CD4-positive, alpha-beta T cell (primary cell): ENCODE measurements at places on chromosomes 7 and 10. TPM values are rescaled to one million over a fixed set of nuclear protein-coding genes. Genes with fewer than 3 reads are reported as not detected.

- H3K4me1 ChIP-seq, result no peaks in the 10 kb centered on the region
- peaks cover 2% of the 10 kb centered on the region for H3K27me3 ChIP-seq
- H3K4me3 ChIP-seq, result no peak overlapping the region
- no peak for DNase-seq
Observed at GRCh38 chr10:77737608-77738007, 100.0 kb upstream of the KCNMA1 start.

HOGA1 gene
- not detected for total RNA-seq

- no peak overlapping the region for H3K27ac ChIP-seq
- H3K36me3 ChIP-seq, result no peaks in the 10 kb centered on the region
- DNase-seq, result no peak
- no peaks in the 10 kb centered on the region for H3K27me3 ChIP-seq
- H3K4me3 ChIP-seq, result no peak overlapping the region
Observed at GRCh38 chr7:53602817-53603418, 567.5 kb downstream of the POM121L12 start.

TCF7L2 gene
- 4.2 TPM for total RNA-seq

GRCh38 chr7:76409537-76409936 lies at the start of gene SSC4D:
Gene SSC4D (minus strand): TSS chr7:76409697. CDS start chr7:76404439, 5,258 bp downstream.
- no peaks in the 10 kb centered on the region for H3K27me3 ChIP-seq
- no peaks in the 10 kb centered on the region for H3K4me1 ChIP-seq
- H3K27ac ChIP-seq, result no peak within 1 kb of the TSS
- no peak within 1 kb of the TSS for H3K4me3 ChIP-seq
- no peak for DNase-seq

GRCh38 chr10:125060826-125061556 lies 99.4 kb downstream of the CTBP2 start:
- H3K27ac ChIP-seq, result no peak overlapping the region
- no peak for DNase-seq
- no peak overlapping the region for H3K4me3 ChIP-seq
- no peaks in the 10 kb centered on the region for H3K36me3 ChIP-seq

C10orf62 gene
- not detected for total RNA-seq

CALHM1 gene
- total RNA-seq, result not detected

GPNMB gene
- total RNA-seq, result not detected

DNA sequence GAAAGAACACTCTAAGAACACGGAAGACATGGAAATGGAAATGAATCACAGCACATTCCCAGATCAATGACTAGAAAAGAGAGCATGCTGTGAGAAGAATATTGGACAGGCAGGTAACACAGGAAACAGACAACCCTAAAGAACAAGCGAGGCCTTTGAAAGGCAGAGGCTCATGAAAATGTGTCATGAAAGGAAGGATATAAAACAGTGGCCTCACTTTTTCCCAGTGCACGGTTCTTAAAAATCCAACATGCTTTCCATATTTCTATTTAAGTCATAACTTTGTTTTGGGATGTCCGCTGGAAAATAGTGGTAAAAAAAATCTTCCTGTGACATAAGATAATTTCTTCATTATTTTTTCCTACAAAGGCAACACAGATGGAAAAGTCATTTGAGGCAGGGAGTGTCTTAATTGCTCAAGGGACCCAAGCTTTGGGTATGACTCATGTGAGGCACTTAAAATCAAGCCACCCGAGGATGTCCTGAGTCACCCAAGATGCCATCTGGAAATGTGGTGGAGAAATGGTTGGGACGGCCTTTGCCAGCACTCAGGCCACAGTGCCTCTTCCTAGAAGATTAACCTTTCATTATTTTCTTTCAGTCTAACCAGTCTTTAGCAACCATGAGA lies 17.0 kb downstream of the ITIH5 start:
- H3K27me3 ChIP-seq, result peaks cover 11% of the 10 kb centered on the region
- H3K36me3 ChIP-seq, result no peaks in the 10 kb centered on the region
- H3K4me3 ChIP-seq, result no peak overlapping the region
- DNase-seq, result no peak
- H3K27ac ChIP-seq, result no peak overlapping the region

DNA sequence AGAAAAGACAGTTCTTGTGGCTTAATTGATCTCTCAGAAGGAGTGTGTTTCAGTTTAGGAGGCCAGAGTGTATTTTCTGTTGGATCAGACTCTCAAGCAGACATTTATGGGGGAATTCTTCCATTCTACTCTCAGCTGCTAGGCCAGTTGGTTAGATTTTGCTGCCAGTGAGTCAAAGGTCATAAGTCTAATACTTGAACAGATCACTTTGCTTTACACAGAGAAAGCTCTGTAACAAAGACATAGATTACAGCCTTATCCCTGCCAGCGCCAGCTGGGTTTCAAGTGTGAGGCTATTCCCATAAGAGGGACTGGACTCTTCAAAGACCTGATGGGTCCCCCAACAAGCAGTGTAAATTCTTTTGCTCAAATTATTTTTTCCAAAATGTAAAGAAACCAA lies 145.6 kb upstream of the SEMA3C start:
- H3K36me3 ChIP-seq, result no peaks in the 10 kb centered on the region
- no peak for DNase-seq
- H3K4me3 ChIP-seq, result no peak overlapping the region
- H3K27ac ChIP-seq, result no peak overlapping the region
- no peaks in the 10 kb centered on the region for H3K27me3 ChIP-seq

- no peaks in the 10 kb centered on the region for H3K4me1 ChIP-seq
- H3K27me3 ChIP-seq, result peaks cover 19% of the 10 kb centered on the region
- H3K36me3 ChIP-seq, result no peaks in the 10 kb centered on the region
- no peak overlapping the region for H3K27ac ChIP-seq
- no peak overlapping the region for H3K4me3 ChIP-seq
- no peak for DNase-seq
Observed at GRCh38 chr10:118259288-118259906, 82.7 kb downstream of the FAM204A start.

CFAP70 gene
- 2.6 TPM for total RNA-seq

DNA sequence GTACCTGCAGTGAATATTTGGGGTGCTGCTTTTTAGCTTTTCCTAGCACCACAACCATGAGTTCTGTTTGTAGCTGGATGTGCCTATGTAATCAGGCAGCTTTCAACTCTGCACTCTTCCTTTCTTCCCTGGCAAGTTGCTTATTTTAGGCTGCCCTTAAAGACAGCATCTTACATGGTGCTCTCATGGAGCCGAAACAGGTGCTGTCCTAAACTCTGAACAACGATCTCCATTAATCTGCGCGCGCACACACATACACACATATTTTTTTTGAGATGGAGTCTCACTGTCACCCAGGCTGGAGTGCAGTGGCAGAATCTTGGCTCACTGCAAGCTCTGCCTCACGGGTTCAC lies 9.1 kb downstream of the RPS24 start:
- DNase-seq, result no peak
- no peak overlapping the region for H3K4me3 ChIP-seq
- H3K27ac ChIP-seq, result no peak overlapping the region
- H3K27me3 ChIP-seq, result no peaks in the 10 kb centered on the region
- peaks cover 34% of the 10 kb centered on the region for H3K4me1 ChIP-seq

AQP1 gene
- 0.22 TPM for total RNA-seq

- no peak overlapping the region for H3K4me3 ChIP-seq
- no peaks in the 10 kb centered on the region for H3K36me3 ChIP-seq
- H3K4me1 ChIP-seq, result no peaks in the 10 kb centered on the region
- H3K27ac ChIP-seq, result no peak overlapping the region
Observed at GRCh38 chr7:27670676-27671075, 8.0 kb upstream of the HIBADH start.

DNA sequence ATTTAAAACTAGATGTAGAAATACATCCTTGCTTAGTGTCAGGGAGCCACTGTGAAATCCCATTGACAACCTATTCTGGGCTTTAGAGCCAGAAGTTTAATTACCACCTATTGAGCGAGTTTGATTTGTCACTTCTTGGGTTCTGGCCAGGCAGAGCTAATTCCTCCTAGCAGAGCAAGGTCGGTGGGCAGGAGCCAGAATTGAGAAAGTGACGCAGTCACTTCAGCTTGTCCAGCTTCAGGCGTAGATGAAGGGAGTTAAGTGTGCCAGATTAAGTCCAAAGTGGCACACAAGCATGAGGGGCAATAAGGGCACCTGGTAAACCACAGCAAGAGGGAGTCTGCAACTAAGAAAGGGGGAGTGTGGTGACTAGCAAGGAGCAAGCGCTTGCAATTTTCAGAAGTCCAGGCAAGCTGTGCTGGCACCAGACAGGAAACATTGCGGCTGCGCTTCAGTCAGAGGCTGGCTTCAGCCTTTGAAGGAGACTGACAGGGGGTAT lies 119.4 kb downstream of the ST7 start:
- no peak for DNase-seq
- no peaks in the 10 kb centered on the region for H3K27me3 ChIP-seq
- H3K4me3 ChIP-seq, result no peak overlapping the region
- peaks cover 7% of the 10 kb centered on the region for H3K4me1 ChIP-seq

GRCh38 chr10:50326757-50327701 lies 75.7 kb upstream of the ASAH2 start:
- no peak overlapping the region for H3K4me3 ChIP-seq
- H3K36me3 ChIP-seq, result peaks cover 15% of the 10 kb centered on the region
- DNase-seq, result no peak
- no peaks in the 10 kb centered on the region for H3K4me1 ChIP-seq
- no peaks in the 10 kb centered on the region for H3K27me3 ChIP-seq

OR2A12 gene
- total RNA-seq, result not detected

GRCh38 chr10:43122826-43123225 lies 15.4 kb upstream of the CSGALNACT2 start:
- H3K27me3 ChIP-seq, result no peaks in the 10 kb centered on the region
- DNase-seq, result no peak
- H3K4me3 ChIP-seq, result no peak overlapping the region
- H3K36me3 ChIP-seq, result no peaks in the 10 kb centered on the region
- H3K27ac ChIP-seq, result no peak overlapping the region

DNA sequence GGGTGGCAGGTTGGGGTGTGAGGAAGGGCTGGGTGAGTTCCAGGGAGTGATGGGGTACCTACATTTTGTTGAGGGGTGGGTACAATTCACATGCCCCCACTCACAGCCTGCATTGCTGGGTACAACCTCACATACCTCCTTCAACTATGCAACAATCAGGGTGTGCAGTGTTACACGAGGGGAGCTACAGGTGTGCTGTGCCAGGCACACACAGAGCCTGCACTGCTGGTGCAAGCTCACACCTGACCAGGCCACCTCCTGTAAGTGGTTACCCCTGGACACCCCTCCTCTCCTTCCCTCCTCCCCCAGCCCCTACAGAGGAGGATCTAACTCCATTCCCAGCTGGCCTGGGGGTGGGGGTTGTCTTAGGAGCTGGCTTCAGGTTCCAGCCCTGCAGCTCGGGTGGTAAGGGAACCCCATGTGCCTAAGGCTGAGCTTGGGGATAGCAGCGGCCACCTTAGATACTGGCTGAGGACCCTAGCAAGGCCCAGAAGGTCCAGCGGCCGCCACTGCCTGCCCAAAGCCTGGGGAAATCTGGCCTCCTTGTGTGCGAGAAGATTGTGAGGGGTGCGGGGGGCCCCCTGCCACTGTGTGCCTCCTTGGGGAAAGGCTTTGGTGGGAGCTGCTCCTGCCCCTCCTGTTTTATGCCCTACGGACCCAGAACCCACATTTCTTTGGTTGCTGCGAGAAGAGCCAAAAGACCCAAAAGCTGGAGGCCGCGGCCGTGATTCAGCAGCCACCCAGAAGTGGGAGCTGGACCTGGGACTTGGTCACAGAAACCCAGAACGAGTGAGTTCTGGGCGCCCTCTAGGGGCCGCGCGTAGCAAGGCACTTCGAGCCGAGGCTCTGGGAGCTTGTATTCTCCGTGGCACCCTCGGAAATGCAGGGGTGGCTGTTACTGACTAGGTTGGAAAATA lies 10.8 kb downstream of the TLX1 start:
- H3K27me3 ChIP-seq, result peaks cover 99% of the 10 kb centered on the region
- no peak overlapping the region for H3K27ac ChIP-seq
- H3K36me3 ChIP-seq, result no peaks in the 10 kb centered on the region
- peak; percentile 72 for DNase-seq

DNA sequence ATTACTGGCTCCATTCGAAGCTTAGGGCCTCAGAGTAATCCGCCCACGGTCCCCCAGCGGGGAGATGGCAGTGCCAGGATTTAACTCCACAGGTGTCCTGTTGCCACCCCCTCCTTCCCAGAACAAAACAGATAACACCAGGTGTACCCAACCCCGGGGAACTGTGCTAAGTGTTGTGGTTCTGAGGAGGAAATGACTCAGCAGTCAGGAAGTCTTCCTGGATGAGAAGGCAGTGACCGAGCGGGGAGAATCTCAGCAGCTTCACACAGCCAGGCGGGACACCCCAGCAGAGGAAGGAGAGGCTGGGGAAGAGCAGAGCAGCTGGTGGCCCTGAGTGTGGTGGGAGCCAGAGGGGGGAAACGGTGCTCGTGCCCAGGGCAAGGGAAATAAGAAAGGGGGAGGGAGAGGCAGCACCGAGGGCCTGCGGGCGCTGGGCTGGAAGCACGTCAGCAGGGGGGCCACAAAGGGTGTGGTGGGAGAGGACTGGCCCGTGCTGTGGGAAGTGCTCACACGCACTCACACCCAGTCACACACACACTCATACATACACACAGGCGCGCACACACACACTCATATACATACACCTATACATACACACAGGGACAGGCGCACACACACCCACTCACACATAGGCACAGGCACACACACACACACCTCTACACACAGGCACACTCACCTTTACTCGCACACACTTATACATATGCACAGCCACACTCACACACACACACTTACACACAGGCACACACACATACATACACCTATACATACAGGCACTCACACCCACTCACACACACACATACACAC lies 59.8 kb upstream of the CHST15 start:
- peak overlapping the region; percentile 33 for H3K4me3 ChIP-seq
- H3K36me3 ChIP-seq, result no peaks in the 10 kb centered on the region
- H3K4me1 ChIP-seq, result peaks cover 22% of the 10 kb centered on the region
- peak; percentile 67 for DNase-seq
- no peak overlapping the region for H3K27ac ChIP-seq

DNA sequence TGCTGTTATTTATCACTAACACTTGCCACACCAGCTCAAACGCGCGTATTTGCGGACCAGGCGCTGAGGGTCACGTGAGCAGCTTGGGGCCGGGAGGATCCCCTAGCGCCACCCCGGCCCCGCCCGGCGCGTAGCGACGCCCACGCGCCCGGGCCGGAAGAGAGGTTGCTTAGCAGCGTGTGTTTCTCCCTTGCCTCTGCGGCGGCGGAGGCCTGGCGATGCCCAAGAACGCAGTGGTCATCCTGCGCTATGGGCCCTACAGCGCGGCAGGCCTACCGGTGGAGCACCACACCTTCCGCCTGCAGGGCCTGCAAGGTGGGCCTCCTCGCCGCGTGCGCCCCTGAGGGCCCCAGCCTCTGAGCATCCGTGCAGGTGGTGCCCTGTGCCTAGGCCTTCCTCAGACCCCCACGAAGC lies at the start of gene C10orf53:
Gene C10orf53, plus strand, starts transcription at position 172 of the 414 bp plus-strand sequence. Its CDS starts 47 bp downstream, at position 219.
- H3K4me1 ChIP-seq, result no peaks in the 10 kb centered on the region
- no peak within 1 kb of the TSS for H3K27ac ChIP-seq
- H3K36me3 ChIP-seq, result no peaks in the 10 kb centered on the region
- H3K4me3 ChIP-seq, result no peak within 1 kb of the TSS

- H3K4me3 ChIP-seq, result no peak overlapping the region
- no peaks in the 10 kb centered on the region for H3K36me3 ChIP-seq
- no peak for DNase-seq
- no peaks in the 10 kb centered on the region for H3K4me1 ChIP-seq
Observed at GRCh38 chr10:3681642-3682554, 103.1 kb downstream of the KLF6 start.
